ENCODE measurements at places on chromosomes 1 and 21. TPM values are rescaled to one million over a fixed set of nuclear protein-coding genes. Genes with fewer than 3 reads are reported as not detected.
A peak's percentile ranks its signal among the peaks of the same experiment; 100 is the strongest.

GRCh38 chr1:240691909-240692705 lies 80.2 kb upstream of the GREM2 start:
- no peak overlapping the region for H3K27ac ChIP-seq

DNA sequence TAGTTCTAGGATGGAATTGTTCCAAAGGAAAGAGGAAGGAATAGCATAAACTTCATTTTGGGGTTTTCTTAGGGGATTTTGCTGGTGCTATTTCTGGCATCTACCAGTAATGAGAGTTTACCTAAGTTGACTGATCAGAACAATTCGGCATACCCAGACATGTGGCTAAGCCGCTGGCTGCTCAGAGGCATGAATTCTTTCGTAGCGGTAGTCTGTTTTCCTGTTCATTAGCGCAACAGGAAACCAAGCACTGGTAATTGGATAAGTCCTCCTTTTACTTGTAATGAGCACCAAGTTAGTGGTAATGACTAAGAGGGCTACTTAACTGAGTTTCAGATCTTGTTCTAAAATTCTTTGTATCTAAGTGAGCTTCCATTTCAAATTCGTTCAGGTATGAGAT lies 38.6 kb downstream of the C21orf91 start:
- H3K36me3 ChIP-seq = no peaks in the 10 kb centered on the region
- no peaks in the 10 kb centered on the region for H3K27me3 ChIP-seq
- H3K4me1 ChIP-seq = peaks cover 82% of the 10 kb centered on the region
- peak overlapping the region; percentile 44 for H3K27ac ChIP-seq
- DNase-seq = peak; percentile 55

- H3K36me3 ChIP-seq = no peaks in the 10 kb centered on the region
- no peaks in the 10 kb centered on the region for H3K4me1 ChIP-seq
- H3K27me3 ChIP-seq = peaks cover 4% of the 10 kb centered on the region
These were observed 4.5 kb downstream of the KLHDC7A start for GRCh38 chr1:18485227-18485626.

DNA sequence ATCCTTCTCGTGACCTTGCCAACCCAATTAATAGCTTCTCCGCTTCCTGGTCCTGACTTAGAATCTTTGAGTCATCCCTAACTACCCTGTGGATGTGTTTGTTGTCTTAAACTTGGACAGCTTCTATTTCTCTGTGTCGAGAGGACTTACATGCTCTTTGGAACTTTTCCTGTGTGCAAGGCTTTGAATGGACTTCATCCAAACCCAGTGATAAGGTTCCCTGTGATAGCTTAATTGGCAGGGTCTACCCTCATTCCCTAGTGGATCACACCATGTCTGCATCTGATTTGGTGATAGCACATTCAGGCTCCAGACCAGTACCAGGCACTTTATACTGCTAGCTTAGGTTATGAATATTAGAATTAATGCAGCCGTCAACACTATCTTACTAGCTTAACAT lies 378.2 kb upstream of the KAZN start:
- H3K4me1 ChIP-seq = no peaks in the 10 kb centered on the region
- H3K27me3 ChIP-seq = no peaks in the 10 kb centered on the region
- no peaks in the 10 kb centered on the region for H3K36me3 ChIP-seq
- no peak overlapping the region for H3K27ac ChIP-seq
- no peak overlapping the region for H3K4me3 ChIP-seq

DNA sequence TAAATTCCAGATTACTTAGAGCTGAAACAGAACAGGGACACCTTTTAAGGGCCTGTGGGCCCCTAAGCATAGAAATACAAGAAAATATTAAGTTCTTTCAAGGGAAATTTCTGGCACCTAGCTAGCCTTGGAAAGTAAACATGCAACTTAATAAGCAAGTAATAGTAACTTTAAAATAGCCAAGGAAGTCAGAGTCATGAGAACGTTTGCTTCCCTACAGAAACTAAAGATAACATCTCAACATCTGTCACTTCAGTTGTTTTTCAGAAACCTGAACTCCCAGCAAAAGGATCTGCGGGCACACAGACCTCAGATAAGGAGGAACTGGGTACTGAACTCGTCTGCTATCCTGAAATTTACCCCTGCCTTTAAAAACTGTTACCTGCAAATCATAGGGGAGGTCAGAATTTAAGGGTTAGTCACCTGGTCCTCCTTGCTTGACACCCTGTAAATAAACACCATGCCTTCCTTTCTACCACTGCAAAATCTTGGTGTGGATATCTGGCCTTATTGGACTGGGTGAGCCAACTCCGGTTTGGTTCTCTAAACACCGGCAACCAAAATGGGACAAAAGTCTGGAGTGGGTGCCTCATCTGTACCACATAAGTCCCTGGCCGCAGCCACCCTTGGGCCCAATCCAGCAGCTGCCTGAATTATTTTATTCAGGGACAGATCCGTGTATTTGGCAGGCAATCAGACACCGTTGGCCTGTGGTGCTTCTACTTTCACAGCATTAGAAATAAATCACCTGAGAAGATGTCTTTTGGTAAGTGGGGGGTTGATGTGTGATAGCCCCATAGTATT lies 27.9 kb downstream of the NRDC start:
- H3K36me3 ChIP-seq = peaks cover 20% of the 10 kb centered on the region
- H3K4me1 ChIP-seq = no peaks in the 10 kb centered on the region
- H3K4me3 ChIP-seq = no peak overlapping the region

DNA sequence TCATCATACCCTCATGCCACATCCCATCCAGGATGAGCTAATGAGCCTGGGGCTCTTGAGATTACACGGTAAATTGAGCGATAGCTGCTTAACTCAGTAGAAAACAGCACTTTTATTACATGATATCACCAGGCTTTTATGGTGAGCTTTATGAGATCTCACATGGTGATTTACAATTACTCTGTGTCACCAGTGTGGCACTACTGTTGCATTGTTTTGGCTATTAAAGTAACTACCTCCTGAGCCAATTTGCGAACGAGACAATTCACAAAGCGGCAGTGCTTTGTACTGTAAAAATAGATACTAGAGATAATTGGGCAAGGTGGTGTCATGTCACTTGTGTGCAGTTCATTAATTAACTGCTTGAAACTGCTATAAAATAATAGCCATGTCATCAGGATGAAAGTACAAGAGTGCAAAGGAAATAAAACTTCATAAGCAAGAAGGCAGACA lies 767.7 kb upstream of the ADGRL2 start:
- no peaks in the 10 kb centered on the region for H3K4me1 ChIP-seq
- no peaks in the 10 kb centered on the region for H3K36me3 ChIP-seq
- H3K27me3 ChIP-seq = no peaks in the 10 kb centered on the region
- no peak overlapping the region for H3K4me3 ChIP-seq

DNA sequence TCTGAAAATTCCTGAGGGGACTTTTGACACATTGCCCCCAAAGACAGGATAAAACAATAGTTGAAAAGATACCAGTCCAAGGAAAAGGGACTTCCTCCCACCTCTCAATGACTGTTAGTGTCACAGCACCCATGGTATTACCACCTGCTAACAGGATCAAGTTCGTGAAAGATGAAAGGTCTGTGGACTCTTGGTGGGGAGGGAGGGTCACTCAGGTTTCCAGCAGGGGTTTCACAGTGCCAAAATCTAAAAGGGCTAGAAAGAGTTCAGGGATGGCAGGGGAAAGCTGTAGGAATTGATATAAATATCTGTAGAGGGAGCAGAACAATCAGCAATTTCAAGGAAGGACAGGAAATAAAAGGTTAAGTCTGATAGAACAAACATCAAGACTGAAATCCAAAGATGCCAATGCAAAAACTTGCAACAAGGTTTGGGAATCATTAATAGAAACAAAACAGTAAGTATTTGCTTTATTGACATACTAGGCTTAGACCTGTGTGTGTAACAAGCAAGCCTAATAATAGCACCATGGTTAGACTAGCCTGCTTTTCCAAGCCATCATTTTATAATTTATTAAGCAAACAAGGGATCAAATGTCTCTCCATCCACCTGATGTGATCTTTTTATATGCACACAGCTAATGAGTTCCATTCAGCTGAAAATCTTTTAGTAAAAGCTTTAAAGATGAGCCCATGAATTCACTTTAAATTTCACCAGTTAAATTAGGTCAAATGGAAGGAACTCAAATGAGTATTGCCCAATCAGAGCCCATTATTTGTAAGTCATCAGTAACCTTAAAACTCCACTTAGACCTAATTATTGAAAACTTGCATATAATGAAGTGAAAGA lies 3.7 kb downstream of the MCL1 start:
- H3K36me3 ChIP-seq = peaks cover 77% of the 10 kb centered on the region
- DNase-seq = peak; percentile 51
- H3K27me3 ChIP-seq = no peaks in the 10 kb centered on the region
- no peak overlapping the region for H3K27ac ChIP-seq

DNA sequence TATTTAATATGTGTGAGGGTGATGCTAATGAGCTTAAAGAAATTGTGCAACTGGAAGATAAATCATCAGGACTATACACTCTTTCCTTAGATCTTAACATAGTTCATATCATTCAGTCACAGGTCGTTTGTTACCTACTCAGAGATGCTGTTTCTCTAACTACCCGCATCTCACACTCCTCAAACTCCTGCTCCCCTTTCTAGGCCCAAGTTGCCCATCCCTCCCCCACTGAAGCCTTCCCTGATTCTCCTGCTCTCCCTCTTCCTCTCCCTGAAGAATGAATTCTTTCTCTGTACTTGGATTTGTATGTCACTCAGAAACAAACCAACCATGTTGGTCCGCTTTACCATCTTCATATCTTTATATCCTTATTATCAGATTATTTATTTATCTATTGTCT lies 9.1 kb downstream of the SH3GLB1 start:
- no peak for DNase-seq
- no peaks in the 10 kb centered on the region for H3K4me1 ChIP-seq
- H3K27ac ChIP-seq = no peak overlapping the region
- H3K27me3 ChIP-seq = no peaks in the 10 kb centered on the region
- H3K36me3 ChIP-seq = peaks cover 20% of the 10 kb centered on the region
- H3K4me3 ChIP-seq = no peak overlapping the region

The COL11A1 gene
- not detected for polyA plus RNA-seq

GRCh38 chr1:182248721-182249120 lies 142.9 kb downstream of the GLUL start:
- H3K27me3 ChIP-seq = no peaks in the 10 kb centered on the region
- H3K27ac ChIP-seq = no peak overlapping the region
- no peaks in the 10 kb centered on the region for H3K4me1 ChIP-seq
- no peak for DNase-seq

- no peaks in the 10 kb centered on the region for H3K4me1 ChIP-seq
- no peaks in the 10 kb centered on the region for H3K27me3 ChIP-seq
- H3K27ac ChIP-seq = no peak overlapping the region
- no peak for DNase-seq
- H3K36me3 ChIP-seq = no peaks in the 10 kb centered on the region
These were observed 617.5 kb downstream of the PTPRU start for GRCh38 chr1:29853716-29854330.

The CENPL gene
- polyA plus RNA-seq = 0.24 TPM

- DNase-seq = peak; percentile 29
- no peak overlapping the region for H3K4me3 ChIP-seq
- H3K27me3 ChIP-seq = peaks cover under 1% of the 10 kb centered on the region
- H3K4me1 ChIP-seq = peaks cover 6% of the 10 kb centered on the region
- no peaks in the 10 kb centered on the region for H3K36me3 ChIP-seq
These were observed 178.0 kb downstream of the CAMTA1 start for GRCh38 chr1:6962996-6963911.

The PGLYRP4 gene
- polyA plus RNA-seq = not detected

The SHC1 gene
- polyA plus RNA-seq = 70.6 TPM

Measured in CD14-positive monocyte (primary cell).